CD4-positive, alpha-beta T cell treated with Interferon alpha-2 for 1 hour (primary cell): ENCODE measurements at places on chromosomes 6 and 20.

GRCh38 chr6:134626086-134626485, 308.2 kb upstream of the SGK1 start:
- DNase-seq, result no peak

GRCh38 chr6:31610968-31611367, 4.1 kb upstream of the AIF1 start:
- DNase-seq, result no peak

DNA sequence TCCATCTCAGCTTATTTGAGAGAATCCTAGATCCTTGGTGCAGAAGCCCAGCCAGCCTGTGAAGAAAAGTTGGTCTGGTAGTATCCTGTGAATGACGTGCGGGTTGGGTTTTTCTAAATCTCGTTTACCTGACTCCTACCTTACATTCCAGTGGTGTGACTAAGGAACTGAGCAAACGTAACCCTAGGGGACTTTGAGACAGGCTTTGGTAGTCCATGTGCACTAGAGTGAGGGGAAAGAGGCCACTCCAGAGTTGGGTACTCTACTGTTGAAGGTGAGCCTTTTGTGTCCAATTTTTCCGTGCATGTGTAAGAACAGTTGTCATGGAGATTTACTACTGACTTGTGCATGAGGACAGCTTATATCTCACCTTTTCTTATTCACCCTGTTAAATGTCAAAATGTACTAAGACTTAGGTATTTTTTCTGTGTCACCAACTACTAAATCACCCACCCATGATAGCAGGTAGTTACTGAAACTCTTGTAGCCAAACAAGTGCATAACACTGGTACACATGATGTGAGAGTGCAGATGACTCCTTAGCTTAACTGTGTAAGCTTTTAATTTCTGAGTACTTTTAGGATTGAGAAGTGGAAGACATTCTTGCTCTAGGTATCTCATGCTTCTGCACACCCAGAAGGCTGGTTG, 26.3 kb upstream of the PLCG1 start:
- no peak for DNase-seq

GRCh38 chr6:166718516-166718915, 91.5 kb upstream of the RPS6KA2 start:
- DNase-seq, result no peak

DNA sequence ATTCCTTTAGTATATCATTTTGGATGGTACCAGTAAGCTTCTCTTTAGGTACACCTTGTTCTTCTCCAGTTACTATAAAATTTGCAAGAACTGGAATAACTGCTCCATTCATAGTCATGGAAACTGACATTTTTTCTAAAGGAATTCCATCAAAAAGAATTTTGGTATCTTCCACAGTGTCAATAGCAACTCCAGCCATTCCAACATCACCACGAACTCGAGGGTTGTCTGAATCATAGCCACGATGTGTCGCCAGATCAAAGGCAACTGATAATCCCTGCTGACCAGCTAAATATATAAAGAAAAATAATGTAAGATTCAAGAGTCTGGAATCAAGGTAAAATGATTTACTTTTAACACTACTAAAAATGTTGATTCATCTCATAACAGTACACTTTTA, 5.3 kb downstream of the MMUT start:
- DNase-seq, result no peak

DNA sequence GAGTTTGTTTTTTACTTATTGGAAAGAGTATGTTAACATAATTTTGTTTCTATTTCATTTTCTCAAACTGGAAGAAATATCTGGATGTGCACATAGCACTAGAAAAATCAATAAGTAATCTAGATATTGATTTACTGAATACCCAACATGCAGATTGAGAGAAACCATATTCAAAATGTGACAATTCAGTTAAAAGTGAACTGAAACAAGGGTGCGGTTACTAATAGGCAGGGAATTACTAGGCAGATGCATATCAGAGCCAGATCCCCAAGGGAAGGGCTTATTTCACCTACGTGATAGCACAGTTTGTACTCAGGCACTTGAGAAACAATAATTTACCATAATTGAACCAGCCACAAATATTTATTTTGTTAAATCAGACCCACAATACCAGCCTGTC, 493.1 kb upstream of the FLRT3 start:
- no peak for DNase-seq

- no peak for DNase-seq
Measured at GRCh38 chr6:157791450-157791849, 31.6 kb upstream of the SNX9 start.

GRCh38 chr6:138912308-138912707, 75.7 kb downstream of the REPS1 start:
- DNase-seq, result no peak

DNA sequence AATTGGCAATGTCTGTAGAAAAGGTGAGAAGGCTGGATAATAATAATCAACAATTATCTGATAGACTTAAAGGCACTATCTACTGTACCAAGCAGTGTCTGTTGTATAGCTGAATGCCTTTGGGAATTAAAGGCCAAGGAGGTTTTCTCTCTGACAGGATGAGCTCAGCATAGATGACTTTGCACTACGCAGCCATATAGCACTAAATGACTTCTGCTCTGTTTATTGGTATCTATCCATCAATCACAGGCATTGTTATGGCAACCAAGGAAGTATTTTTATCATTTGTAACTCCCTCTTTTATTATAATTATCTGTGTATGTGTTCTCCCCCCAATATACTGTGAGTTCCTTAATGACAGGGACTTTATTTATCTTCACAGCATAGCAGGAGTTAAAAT, 654.3 kb downstream of the PHF3 start:
- DNase-seq, result no peak

GRCh38 chr6:20997143-20997769, 463.0 kb downstream of the CDKAL1 start:
- no peak for DNase-seq

DNA sequence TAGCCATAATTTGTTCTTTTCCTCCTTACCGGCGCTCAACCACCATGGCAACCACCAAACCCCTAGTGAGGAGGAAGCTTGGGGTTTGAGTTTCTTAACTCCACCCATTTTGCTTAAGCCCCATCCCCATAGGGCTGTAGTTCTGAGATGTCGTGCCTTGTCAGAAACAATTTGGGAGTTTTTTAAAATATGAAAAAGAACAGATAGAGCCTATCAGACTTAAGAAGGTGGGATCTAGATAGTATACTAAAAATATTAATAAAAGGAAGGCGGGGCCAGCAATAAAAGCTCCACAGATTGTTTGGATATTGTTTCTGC, 5.6 kb downstream of the BRD2 start:
- DNase-seq, result no peak

DNA sequence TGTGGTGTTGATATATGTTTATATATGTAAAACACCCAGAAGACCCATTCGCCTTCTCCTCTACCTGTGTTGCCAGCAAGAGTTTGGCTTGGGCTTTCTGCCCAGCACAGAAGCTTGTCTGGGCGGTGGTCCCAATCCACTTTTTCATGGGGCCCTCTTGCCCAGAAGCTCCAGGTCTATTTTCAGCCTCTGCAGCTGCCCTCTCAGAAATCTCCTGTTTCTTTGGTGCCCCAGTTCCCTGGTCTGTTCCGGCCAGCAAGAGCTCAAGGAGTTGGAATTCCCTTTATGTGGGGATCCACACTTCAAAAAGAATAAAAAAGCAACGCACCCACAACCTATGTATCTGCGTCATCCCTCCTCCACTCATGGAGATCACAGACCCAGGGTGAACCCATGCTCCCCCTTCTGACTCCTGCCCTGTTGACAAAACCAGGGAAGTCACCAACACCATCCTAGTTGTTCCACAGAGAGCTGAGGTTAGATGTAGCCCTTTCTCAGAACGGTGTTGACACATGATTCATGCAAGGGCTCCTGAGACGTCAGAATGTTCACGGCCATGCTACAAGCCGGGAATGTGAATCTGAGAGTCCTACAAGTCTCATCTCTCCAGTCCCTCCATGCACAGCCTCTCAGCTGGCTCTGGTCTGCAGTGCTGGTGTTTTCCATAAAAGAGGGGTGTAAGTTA, 156.8 kb upstream of the RIN2 start:
- DNase-seq, result no peak

DNA sequence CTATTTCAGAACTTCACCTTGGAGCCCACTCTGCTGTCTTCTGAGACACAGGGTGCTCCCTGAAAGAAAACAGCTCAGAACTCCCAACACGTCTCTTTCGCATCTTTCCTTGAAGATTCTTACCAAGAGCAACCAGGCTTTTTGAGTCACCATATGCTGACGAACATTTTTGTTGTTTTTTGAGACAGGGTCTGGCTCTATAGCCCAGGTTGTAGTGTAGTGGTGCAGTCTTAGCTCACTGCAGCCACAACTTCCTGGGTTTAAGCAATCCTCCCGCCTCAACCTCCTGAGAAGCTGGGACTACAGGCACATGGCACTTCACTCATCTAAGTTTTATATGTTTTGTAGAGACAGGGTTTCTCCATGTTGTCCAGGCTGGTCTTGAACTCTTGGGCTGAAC, 68.5 kb downstream of the TRMT11 start:
- no peak for DNase-seq

GRCh38 chr20:53982624-53983023, 87.8 kb downstream of the BCAS1 start:
- no peak for DNase-seq

DNA sequence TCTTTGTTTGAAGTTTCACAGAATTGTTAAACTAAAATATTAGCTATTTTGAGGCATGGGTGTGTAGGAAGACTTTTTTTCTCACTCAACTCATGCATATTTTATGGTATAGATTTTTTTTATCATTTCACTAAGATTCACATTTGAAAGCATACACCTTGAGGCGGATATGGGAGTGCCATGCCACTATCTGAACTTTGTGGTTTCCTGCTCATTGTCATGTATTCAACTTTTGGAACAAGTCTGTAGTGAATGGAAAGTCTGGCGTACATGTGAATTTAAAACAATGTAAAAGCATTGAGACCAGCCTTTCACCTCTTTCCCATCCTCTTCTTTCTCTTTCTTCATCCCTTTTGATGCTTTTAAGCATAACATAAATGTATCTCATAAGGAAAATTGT, 147.9 kb downstream of the TPBG start:
- DNase-seq, result no peak

DNA sequence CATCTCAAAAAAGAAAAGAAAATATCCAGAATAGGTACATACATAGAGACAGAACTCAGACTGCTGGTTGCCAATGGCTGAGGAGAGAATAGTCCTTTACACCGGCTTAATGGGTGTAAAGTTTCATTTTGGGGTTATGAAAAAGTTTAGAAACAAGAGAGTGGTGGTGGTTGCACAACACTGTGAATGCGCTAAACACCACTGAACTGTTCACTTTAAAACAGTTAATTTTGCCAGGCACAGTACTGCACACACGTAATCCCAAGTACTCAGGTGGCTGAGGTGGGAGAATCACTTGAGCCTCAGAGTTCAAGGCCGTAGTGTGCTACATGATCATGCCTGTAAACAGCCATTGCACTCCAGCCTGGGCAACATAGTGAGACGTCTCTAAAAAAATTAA, 7.6 kb downstream of the ILRUN start:
- no peak for DNase-seq

DNA sequence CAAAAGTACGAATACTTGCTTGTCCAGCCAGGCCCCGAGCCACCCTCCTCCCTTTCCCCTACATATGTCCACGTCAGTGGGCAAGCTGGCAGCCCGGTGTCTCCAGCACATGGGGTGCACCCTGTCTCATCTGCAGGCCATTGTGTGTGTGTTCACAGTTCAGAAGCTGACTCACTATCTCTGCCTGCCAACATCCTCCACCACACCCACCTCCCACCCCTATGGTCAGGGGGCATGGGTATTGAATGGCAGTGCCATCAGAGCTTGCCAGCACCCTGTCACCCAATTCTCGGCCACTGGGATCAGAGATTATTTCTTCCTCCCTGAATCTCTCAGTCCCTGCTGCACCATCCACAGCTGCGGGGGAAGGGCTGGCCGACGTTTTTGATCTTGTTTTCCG, 195.7 kb downstream of the FARS2 start:
- DNase-seq, result no peak

DNA sequence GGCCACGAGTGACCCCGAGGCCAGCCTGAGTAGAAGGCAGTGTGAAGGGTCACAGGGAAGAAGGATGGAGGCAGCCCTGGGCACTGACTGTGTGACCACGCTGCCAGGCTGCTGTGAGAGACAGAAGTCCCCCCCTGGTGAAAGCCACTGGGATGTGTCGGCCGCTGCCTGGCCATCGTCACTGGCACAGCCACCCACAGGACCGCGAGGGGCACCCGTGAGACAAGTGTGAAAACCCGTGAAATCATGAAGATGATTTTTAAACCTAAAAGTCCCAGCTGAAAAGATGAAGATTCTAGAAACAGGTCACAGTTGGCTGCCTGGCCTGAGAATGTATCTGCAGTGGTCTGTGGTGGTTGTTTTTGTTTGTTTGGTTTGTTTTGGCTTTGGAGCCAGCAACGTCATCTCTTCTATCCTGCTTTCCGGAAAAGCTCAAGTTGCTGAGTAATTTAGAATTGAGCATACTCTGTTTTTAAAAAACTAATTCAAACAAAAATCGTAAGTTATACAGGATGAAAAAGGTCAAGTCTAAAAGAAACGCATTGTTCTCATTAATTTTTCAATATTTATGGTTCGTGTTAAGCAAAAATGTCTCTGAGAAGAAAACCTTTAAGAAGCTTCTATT, 94.7 kb downstream of the HUS1B start:
- no peak for DNase-seq

- DNase-seq, result no peak
Measured at GRCh38 chr6:18362058-18362561, 25.0 kb upstream of the RNF144B start.

- no peak for DNase-seq
Measured at GRCh38 chr20:50325651-50326050, 135.0 kb downstream of the CEBPB start.

GRCh38 chr20:4138056-4138455, 122.7 kb upstream of the RNF24 start:
- DNase-seq, result no peak

- no peak for DNase-seq
Measured at GRCh38 chr6:129031051-129031599, 148.2 kb downstream of the LAMA2 start.

DNA sequence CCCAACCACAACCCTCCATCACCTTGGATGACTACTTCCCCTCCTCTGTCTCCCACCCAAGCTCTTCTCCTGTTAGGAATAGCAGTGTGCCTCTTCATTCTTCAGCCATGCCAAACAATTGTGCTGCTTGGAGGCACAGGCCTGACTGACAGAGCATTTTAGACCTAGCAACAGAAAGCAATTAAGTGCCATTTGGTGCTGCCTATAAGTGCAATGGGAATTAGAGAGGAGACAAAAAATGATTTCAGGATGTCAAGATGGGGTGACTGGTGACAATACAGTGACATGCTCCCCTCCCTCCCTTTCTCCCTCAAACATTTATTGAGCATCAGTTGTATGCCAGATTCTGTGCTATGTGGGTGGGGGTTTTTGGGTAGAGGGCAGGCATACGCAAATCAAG, 322.6 kb upstream of the MOCS1 start:
- no peak for DNase-seq

DNA sequence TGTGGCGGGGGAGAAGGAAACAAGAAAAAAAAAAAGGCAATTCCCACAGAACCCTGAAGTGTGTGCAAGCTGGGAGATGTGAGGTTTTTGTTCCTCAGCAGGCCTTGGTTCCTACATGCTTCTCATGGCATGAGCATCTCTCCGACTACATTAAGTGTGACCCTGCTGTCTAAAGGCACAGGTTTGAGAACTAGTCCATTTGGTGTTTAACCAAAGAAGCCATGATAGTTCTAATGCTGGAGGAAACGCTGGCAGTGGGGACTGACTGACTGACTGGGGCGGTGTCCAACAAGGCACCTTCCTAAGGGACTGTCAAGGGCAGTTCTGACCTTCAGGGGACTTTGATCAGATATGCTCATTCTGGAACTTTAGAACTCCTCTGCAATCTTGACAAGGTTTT, 3.8 kb downstream of the TXNDC5 start:
- no peak for DNase-seq

GRCh38 chr6:165653196-165653595, 9.8 kb downstream of the PDE10A start:
- DNase-seq, result no peak
